ENCODE measurements at places on chromosomes 5 and 9.

GRCh38 chr5:8508231-8508630 lies 639.3 kb downstream of the MTRR start:
- DNase-seq = no peak

DNA sequence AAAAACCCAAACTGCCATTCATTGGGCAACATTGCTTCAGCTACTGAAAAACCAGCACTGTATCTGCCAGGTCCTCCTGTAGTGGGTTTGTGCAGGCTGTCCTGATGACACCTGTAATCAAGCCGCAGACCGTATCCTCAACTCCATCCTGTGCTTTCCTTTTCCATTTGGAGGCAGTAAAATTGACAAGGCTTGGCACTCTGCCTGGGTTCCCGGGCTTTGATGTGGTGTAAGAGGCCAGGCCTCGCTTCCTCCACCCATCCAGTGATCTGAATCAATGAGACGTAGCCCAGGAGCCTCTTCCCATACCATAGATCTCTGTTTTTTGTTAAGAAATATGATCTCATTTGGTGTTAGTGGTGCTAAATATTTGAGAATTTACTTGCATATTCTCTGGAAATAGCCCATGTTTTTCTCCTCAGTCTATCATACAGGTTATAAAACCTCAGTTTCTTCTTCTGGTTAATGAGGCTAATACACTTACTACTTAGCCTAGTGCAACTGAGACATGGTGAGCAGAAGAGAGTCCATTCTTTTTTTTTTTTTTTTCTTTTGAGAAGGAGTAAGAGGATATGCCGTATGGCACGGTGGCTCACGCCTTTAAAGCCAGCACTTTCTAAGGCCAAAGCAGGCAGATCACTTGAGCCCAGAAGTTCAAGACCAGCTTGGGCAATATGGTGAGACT lies 34.8 kb downstream of the LSM11 start:
- DNase-seq = no peak

DNA sequence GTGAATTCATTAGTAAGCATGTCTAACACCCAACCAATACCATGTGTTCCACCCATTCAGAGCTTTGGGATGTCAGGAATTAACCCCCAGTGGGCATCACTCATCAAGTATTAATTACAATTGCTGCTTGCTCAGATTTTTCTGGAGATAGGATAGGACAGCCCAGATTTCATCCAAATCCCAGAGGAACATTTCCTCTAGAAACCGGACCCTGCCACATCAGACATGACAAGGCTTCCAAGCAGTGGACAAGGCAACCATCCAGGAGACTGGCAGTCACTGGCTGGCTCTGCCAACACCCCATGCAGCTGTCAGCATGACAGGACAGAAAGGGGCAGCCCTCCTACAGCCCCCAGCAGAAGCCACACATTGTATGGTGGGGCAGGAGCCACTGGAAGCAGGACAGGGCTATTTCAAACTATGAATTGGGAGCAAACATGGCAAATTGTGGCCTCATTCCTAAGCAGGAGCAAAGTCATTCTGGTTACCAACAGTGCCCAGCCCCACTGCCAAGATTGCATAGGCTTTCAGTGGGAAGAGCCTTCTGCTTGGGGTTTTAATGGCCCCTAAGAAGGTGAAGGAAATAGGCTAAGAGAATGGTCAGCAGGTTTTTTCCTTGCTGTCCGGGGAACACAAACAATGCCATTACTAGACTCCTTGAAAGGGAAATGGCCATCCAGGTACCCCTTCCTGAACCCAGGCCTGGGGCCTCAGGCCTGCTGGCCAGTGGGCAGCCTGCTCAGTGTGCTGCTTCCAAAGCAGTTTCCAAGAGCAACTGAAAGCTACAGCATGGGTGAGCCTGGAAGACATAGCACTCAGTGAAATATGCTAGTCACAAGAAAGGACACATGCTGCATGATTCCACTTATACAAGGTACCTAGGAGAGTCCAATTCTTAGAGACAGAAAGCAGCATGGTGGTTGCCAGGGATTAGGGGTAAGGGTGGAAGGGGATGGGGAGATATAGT lies 294.7 kb upstream of the SLC30A5 start:
- DNase-seq = no peak

GRCh38 chr5:119353686-119354366 lies 2.0 kb upstream of the TNFAIP8 start:
- DNase-seq = no peak

- DNase-seq = no peak
Observed at GRCh38 chr9:131019388-131020239, 10.6 kb downstream of the LAMC3 start.

DNA sequence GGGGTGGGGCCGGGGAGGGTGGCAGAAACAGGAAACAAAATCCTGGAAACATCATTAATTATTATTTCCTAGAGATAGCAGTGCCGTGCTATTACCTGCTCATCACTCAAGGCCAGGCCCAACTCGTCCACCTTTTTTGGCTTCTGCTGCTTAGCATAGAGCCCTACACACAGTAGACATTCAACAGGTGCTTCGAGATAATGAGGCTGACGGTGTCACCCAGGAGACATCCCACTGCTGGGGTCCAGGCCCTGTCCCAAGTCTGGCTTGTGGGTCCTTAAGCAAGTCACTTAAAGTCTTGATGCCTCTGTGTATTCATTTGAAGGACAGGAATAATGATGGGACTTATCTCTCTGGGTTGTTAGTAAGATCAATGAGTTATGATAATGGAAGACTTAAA lies 506.6 kb downstream of the BNC2 start:
- no peak for DNase-seq

DNA sequence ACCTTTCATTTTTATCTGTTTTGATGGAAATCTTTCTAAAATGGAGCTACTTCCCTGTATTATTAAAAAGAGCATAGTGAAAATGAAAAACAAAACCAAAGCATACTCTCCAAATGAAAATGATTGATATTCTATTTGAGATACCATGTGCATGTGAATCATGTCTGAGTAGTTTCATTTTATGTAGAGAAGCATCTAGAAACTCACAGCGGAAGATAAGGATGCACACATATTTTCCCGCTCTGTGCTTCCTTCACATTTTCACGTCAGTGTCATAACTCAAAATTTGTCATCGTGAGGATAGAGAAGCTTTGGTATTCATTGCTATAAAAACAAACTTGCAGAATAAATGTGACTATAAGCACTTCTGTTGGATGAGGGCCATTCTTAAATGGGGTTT lies 34.0 kb upstream of the CLINT1 start:
- no peak for DNase-seq

DNA sequence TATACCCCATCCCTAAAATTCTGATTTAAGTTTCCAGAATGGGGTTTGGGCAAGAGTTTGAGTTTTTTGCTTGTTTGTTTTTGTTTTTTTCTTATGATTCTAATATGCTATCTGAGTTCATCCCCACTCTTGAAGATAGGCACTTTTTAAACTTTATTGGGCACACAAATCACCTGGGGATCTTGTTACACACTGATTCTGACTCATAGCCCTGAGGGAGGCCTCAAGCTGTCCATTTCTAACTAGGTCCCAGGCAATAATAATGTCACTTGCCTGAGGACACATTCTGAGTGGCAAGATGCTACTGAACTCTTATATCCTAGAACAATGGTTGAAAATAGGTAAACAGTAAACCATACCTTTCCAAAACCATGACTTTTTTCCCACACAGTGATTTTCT lies 22.8 kb upstream of the ABLIM3 start:
- no peak for DNase-seq

DNA sequence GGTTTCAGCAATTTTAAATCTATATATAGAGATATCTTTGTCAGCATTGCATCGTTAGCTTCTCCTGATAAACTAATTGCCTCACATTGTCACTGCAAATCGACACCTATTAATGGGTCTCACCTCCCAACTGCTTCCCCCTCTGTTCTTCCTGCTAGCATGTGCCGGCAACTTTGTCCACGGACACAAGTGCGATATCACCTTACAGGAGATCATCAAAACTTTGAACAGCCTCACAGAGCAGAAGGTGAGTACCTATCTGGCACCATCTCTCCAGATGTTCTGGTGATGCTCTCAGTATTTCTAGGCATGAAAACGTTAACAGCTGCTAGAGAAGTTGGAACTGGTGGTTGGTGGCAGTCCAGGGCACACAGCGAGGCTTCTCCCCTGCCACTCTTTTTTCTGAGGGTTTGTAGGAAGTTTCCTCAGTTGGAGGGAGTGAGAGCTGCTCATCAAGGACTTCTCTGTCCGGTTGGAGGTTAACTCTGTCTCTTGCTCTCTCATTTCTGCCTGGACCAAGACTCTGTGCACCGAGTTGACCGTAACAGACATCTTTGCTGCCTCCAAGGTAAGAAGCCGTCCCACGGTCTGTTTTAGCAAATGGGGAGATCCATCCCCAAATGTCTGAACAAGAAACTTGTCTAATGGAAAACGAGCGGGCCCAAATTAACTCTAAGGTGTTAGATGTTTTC lies at the start of gene IL4:
TSS of gene IL4 (plus strand) at position 51 of the 692 bp plus-strand sequence. CDS start at position 113, 62 bp downstream.
- DNase-seq = no peak

DNA sequence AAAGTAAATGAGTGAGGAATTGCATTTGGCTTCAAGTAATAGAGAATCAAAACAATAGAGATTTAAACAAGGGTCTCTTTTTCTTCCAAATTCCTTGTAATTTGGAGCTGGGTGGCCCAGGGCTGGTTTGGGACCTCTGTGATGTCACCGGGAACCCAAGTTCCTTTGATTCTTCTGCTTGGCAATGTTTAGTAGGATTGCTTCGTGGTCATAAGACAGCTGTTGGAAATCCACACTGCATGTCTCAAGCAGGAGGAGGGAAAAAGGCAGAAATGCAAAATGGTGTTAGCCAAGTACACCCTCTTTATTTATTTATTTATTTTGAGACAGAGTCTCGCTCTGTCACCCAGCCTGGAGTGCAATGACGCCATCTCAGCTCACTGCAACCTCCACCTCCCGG lies 72.6 kb upstream of the IL12B start:
- DNase-seq = no peak

DNA sequence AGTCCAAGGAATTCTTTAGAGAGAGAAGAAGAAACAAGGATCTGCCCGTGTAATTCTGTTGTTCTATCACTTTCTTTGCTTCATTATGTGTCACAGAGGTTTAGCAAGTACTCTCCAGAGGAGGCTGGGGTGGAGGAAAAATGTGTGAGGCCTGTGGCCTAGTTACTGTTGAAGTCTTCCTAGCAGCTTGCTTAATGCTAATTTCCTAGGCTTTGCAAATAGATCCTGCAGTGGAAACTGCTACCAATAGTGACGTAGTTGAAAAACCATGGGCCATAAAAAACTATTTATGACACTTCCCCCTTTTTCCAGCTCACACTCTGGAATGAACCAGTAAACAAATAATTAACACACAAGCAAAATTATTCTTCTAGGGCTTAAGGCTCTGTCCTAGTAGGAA lies 27.0 kb upstream of the C9orf72 start:
- DNase-seq = no peak

GRCh38 chr5:92409134-92409533 lies 1026.0 kb upstream of the ARRDC3 start:
- no peak for DNase-seq

GRCh38 chr9:117413346-117414219 lies 1.3 kb downstream of the ASTN2 start:
- DNase-seq = no peak
